NCI-H2107 (cell line): ENCODE measurements at places on chromosomes 4 and X.

GRCh38 chr4:76453232-76453631 lies 18.2 kb downstream of the SHROOM3 start:
- no peak for DNase-seq

DNA sequence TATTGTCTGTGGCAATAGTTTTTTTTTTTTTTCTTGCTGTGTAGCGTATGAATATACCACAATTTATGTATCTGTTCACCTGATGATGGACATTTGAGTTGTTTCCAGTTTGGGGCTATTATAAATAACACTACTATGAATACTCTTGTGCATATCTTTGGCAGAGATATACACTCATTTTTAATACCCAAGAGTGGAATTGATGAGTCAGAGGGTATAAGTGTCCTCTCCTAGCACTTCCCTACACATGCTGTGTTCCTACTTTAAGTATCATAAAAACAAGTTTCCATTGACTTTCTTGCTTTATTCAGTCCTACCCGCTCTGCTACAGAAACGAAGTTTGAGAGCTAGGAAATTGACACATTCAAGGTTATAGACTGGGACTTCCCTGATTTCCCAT lies 39.8 kb downstream of the XIAP start:
- no peak for DNase-seq

DNA sequence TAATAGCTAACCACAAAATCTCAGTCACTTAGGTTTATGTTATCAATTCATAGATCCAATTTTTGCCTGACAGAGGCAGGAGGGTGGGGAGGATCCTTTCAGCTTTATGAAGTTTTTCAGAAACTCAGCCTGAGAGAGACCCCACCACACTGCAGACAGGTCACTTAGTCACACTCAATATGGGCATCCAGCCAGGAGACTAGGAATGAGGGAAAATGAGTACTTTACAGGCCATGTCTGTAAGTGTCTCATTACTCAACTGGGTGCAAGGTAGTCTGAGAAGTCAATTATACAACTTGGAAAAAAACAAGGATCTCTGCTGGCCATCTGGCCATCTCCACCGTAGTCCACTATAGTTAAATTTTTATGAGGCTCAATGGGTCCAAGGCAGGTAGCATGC lies 365.9 kb downstream of the INPP4B start:
- DNase-seq, result no peak

- DNase-seq, result no peak
These were observed 1.7 kb downstream of the GABRQ start for GRCh38 chrX:152639426-152639825.

GRCh38 chr4:113616443-113616842 lies 145.1 kb downstream of the CAMK2D start:
- DNase-seq, result no peak

DNA sequence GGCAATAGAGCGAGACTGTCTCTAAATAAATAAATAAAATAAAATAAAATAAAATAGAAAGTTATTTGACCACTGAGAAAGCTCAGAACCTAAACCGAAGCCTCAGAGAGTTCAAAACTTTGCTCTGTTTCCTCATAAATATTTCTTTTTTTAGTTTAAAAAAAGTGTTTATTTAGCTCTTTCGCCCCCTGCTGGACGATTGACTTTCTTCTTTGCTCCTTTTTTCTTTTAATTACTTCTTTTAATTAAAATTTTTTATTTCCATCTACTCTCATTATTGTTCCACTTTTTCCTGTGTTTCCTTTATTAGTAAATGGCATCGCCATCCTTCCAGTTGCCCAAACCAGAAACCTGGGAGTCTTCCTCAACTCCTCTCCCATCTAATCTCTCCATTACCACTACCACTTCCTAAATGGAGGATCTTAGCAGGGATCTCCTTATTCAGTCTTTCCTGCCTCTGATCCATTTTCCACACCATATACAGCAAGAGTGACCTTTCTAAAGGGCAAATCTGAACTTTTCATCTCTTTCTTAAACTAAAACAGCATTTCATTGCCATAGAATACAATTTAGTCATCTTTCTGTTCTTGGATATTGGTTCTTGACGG lies 728 bp upstream of the IL13RA2 start:
- DNase-seq, result no peak

- DNase-seq, result no peak
These were observed 169.9 kb upstream of the HAND2 start for GRCh38 chr4:173699841-173700475.

- no peak for DNase-seq
These were observed 2.0 kb downstream of the HS3ST1 start for GRCh38 chr4:11426731-11427120.

- DNase-seq, result no peak
These were observed 715.2 kb upstream of the HTR2C start for GRCh38 chrX:113868711-113869110.

DNA sequence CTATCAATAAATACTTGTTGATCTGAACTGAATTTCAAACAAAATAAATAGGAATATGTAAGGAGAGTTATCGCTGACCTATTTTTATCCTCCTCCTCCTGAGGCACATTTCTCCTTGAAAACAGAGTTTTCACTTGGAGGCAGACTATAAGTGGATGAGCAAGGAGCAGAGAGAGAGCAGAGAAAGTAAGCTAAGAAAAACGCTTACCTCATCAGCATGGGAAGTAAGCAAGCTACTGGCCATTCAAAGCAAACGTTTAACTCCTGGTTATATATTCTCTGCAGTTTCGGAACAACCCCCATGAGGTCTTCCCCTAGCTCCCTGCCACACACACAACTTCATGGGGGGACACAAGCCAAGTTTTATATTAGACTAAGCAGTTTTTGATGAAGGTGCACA lies 13.2 kb downstream of the ZDHHC9 start:
- DNase-seq, result no peak

DNA sequence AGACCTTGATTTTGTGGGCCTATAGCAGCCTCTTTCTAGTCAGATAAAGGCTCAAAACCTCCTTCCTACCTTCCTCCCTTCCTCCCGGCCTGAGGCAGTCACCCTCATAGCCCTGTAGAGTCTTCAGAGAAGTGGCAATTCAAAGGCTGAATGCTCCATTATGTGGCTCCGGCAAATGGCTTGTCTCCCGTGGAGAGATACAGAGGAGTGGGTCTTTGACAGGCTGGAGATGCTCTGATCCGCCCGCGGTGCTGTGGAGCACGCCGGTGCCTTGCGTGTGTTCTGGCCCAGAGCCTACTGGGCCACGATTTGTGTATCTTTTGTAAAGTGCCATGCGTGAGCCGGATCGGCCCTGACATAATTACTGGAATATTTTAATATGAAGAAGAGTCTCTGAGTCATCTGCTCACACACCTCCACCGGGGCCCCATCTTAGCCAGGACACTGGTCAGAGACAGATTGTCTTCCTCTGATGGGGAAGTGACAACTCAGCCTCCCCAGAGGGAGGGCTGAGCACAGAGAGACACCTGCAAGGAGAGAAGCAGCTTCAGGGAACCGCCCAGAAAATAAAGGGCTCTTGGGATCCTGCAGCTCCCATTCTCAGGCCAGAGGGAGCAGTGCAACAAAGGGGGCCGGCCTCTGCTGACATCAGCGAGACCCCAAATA lies 88.7 kb downstream of the DCTD start:
- no peak for DNase-seq

DNA sequence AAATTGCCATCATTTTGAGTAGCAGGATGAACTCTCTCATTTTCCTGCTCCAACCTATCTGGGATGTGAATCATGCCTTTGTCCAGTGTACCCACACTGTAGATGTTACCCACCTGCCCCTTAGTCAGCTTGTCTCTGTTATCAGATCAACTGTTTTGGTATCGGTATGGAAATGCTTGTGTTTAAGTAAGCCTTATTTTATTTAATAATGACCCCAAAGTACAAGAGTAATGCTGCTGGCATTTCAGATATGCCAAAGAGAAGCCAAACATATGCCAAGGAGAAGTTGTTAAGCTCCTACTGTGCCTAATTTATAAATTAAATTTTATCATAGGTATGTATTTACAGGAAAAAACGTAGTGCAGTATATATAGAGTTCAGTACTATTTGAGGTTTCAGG lies 18.6 kb upstream of the RAP1GDS1 start:
- no peak for DNase-seq
